Pulmonary artery endothelial cell (primary cell): ENCODE measurements at places on chromosomes 6 and 20. TPM values are rescaled to one million over a fixed set of nuclear protein-coding genes. Genes with fewer than 3 reads are reported as not detected.

MCCD1 gene
- not detected in 2 replicates for total RNA-seq

ADGRF5 gene
- 2.0 and 20.1 TPM in 2 replicates for total RNA-seq

BTN3A1 gene
- total RNA-seq, result 9.2 and 21.8 TPM in 2 replicates

SSTR4 gene
- total RNA-seq, result not detected in 2 replicates

PLCB4 gene
- total RNA-seq, result 1.3 and 2.1 TPM in 2 replicates

MYLK4 gene
- 0.49 and 0.66 TPM in 2 replicates for total RNA-seq

KCNK16 gene
- total RNA-seq, result not detected in 2 replicates

BNIP5 gene
- total RNA-seq, result not detected in 2 replicates

DNAAF9 gene
- total RNA-seq, result 9.0 and 13.2 TPM in 2 replicates

BPIFA1 gene
- not detected in 2 replicates for total RNA-seq

RBPJL gene
- not detected in 2 replicates for total RNA-seq

CGA gene
- total RNA-seq, result not detected in 2 replicates

FITM2 gene
- 8.2 and 9.8 TPM in 2 replicates for total RNA-seq

TMEM244 gene
- not detected in 2 replicates for total RNA-seq
